NCI-H1105 (cell line): ENCODE measurements at places on chromosomes 6 and 20.
A peak's percentile ranks its signal among the peaks of the same experiment; 100 is the strongest.

DNA sequence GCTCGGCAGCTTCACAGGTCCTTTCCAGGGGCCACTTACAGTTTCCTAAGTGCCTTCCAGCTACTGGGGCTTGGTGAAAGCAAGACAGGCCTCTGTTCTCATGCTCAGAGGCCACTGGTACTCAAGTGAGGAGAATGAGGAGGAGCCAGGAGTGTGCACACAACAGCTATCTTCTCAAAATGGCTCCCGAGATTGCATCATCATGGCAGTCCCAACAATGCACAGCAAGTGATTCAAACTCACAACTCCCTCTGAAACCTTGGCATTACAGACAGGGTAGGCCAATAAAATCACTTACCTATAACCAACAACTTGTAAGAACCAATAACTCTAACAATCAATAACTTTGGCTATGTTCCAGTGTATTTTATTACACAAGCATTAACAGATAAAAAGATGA, 77.4 kb downstream of the RALGAPA2 start:
- DNase-seq: no peak

DNA sequence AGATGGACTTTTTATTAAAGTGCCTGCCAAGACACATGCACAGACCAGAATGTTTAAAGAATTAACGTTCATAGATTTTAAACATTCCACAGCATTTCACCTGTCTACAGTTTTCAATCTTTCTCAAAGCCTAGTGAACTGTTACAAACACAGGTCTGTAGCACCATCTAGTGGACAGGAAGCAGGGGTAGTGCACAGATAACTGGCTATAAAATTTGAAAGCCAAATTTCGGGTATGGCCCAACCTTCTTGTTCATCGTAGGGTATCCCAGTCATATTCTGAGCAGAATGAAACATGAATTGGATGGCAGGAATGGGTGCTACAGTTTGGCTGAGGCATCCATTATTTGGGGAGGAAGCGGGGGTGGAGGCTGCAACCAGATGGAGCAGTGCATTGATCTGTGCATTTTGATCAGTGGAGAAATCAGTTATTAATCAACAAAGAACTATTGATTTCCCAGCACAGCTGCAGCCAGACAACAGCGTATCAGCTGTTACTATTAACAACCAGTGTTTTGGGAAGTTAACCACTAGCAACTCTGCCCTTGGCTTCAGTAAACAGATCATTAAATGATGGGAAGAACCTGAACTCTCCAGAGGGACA, 56.1 kb upstream of the B3GAT2 start:
- peak; percentile 59 for DNase-seq

GRCh38 chr6:146545581-146545980, 1.9 kb downstream of the RAB32 start:
- no peak for DNase-seq

DNA sequence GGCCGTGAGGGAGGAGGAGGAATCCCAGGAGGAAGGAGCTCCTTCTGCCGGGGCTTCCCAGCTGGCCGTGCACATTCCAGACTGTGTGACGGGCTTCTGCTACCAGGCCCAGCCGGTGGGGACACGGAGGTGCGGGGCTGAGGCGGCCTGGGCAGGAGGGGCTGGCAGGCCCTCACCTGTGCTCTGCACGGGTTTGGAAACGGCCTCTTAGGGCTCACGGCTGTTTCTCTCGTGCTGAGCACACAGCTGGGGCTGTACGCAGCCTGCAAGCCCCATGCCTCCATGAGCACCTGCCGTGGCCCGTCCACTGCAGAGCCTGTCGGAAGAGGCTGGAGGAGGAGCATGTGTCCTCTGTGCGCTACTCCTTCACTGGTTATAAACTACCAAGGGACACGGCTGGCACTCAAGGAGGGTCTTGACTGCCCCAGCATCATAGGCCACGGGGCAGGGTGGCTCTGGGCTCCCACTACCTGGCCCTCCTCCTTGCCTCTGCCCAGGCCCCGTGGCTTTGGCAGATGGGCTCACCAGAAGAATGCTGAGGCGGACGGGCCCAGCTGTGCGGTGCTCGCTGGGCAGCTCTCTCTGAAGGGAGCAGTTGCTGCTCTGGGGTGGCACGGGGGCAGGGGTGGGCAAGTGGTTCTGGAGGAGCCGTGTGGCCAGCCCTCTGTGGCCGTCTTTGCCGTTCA, 15.8 kb downstream of the NPEPL1 start:
- DNase-seq: no peak

GRCh38 chr6:7136859-7137334, 29.1 kb downstream of the RREB1 start:
- no peak for DNase-seq
